ENCODE measurements at places on chromosomes 5 and 9.

DNA sequence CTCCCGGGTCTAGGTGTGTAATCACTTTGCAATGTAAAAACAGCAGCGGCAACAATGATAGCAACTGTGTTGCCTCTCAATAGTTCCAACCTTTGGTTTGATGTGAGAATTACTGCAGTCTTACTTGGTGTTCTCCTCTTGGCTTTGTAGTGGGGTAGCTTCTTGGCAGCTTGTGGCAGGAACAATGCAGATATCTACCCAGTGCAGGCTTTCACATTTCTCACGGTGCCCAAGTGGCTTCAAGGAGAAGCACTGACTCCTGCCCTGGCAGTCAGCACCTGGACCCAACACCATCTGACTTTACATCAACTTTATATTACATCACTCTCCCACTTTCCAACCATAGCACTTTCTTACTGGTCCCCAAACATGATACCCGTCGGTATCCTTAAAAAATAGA lies 28.4 kb upstream of the TIFAB start:
- DNase-seq = no peak

GRCh38 chr5:146203872-146204192 lies 427 bp downstream of the RBM27 start:
- no peak for DNase-seq

DNA sequence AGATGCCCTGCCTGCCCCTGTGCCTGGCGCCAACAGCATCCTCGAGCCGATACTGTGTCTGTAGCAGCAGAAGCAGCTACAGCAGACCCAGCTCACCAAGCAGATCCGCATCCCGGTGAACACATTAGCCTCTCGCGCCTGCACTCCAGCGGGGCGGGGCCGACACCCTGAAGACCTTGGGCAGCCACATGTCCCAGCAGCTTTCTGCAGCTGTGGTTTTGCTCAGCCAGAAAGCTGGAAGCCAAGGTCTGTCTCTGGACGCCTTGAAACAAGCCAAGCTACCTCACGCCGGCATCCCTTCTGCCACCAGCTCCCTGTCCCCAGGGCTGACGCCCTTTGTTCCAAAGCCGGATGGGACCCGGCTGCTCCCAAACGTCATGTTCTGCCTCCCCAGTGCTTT lies 59.6 kb downstream of the ACTBL2 start:
- DNase-seq = no peak

DNA sequence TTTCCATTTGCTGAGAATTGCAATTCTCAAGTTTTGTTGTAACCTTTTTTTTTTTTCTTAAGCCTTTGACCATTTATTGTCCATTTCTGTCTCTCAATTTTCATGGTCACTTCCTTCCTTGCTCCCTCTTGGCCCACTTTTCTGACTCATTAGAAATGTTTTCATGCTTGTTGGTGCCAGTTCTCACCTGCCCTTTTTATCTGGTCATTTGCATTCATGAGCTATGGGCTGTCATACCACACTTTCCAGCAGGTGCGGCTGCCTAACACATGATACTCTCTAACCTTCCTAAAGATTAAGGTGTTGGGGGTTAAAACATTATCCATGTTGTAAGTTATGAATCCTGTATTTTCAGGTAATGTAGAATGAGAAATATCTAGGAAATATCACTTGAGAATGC lies 150.5 kb upstream of the TLX3 start:
- DNase-seq = no peak
